ENCODE measurements at places on chromosomes 6 and 20.
A peak's percentile ranks its signal among the peaks of the same experiment; 100 is the strongest.

- no peak for DNase-seq
Observed at GRCh38 chr6:54031169-54031568, 80.1 kb upstream of the MLIP start.

DNA sequence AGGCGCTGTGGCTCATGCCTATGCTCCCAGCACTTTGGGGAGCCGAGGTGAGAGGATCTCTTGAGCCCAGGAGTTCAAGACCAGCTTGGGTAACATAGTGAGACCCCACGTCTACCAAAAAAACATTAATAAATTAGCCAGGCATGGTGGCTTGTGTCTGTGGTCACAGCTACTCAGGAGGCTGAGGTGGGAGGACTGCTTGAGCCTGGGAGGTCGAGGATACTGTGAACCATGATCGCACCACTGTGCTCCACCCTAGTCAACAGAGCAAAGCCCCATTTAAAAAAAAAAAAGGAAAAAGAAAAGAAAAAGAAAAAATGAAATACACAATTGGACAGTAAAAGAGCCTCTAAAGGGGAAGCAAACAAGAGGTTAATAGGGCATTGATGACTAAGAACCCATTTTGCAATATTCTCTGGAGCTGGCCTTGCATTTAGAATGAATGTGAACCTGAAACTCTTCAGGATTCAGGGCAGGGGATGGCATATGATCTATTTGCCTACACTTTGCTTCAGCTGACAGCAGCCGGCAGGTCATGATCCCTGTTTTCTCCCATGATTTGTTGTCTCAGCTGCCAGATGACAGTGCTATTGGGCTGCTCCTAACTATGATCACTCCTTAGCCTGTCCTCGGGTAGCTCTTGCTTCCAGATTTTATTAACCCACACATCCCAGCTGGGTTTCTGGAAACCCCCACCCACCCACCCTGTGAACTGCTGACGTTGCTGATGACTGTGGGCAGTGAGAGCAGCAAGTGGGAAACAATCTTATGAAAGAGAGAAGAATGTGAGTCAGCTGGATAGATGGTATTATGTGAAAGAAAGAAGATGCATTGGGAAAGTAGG, 83.8 kb upstream of the ELOVL5 start:
- DNase-seq, result no peak

DNA sequence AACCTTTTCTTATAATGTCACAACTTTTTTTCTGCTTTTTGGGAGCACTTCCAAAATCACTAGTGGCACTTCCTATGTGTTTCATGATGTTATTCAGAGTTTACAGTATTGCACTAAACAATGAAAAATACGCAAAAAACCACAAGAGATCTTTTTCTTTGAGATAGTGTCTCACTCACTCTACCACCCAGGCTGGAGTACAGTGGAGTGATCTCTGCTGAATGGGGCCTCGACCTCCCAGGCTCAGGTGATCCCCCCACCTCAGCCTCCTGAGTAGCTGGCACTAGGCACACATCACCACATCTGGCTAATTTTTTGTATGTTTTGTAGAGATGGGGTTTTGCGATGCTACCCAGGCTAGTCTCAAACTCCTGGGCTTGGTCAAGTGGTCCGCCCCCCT, 158.7 kb downstream of the COL21A1 start:
- DNase-seq, result no peak

- no peak for DNase-seq
Observed at GRCh38 chr20:13670160-13670559, 31.4 kb upstream of the TASP1 start.

DNA sequence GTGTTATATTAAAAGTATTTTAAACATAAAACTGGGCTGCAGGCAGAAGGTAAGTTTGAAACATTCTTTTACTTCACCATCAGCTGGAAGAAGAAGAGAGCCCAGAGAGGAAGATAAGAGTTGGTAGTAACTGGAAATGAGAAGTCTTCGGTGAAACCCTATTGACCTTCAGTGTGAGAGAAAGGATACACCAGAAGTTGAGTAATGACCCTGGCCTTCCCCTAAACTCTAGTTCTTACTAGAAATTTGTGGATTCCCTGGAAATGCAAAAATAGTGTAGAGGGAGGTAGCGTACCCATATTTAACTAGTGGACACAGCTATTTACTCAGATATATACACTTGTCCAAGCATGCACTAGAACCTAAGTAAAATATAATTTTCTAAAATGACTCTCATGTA, 8.0 kb upstream of the EPM2A start:
- DNase-seq, result no peak

DNA sequence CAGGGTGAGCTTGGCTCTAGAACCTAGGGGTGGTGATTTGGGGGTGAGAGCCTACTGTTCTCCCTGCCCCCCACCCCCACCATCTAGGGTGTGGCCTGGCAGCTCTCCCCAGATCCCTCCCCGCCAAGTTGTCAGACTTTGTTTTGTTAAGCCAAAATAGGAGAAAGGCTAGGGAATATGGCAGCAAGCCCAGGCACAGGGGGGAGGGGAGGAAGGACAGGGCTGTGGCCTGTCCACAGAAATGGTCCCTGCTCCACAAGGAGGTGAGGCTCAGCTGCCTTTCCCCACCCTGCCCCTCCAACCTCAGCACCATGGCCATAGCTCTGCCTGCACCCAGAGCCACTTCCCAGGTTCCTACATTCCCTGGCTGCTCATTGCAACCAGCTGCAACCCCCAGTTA, 17.2 kb downstream of the SCUBE3 start:
- no peak for DNase-seq

GRCh38 chr6:36924131-36924530, 30.4 kb upstream of the PI16 start:
- no peak for DNase-seq

- no peak for DNase-seq
Observed at GRCh38 chr6:162711376-162711775, 16.2 kb downstream of the PRKN start.

DNA sequence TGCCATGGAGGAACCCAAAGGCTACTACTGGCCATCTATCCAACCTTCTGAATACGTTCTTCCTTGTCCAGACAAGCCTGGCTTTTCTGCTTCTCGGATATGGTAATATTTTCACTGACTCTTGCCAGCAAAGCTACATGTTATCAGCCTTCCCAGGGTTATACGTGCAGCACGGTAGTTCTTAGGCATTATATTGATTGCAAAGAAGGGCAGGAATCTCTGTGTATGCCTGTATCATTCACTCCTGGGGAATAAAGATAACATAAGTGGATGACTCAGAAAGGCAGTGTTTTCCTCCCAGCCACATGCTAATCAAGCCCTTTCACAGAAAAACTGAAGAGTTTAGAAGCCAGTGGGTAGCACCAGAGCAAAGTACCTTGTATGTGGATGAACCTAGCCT, 98.7 kb downstream of the ADGRG6 start:
- DNase-seq, result no peak

GRCh38 chr6:89237158-89237557, 20.0 kb upstream of the GABRR1 start:
- DNase-seq, result no peak

GRCh38 chr6:165662041-165662748, 846 bp downstream of the PDE10A start:
- DNase-seq, result no peak

DNA sequence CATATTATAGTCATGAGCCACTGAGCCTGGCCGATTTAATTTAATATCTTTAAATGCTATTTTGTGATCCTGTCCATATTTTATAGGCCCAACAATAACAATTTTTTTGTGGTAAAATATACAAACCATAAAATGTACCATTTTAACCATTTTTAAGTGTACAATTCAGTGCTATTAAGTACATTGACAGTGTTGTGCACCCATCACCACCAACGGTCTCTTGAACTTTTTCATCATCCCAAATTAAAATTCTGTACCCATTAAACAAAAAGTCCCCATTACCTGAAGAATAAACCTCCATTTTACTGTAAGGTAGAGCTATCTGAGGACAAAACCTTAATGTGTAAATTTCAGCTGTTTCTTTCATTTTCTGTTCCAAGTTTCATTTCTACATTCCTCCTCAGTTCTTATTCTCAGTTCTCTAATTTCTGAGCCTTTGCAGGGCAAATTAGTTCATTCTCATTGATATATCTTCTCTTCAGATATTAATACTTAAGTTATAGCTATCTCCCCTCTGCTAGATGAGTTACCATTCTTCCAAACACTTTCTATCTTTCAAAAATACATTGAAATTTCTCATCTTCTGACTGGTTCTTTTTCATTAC, 10.3 kb downstream of the MTO1 start:
- no peak for DNase-seq

GRCh38 chr6:101399616-101400162, 6.2 kb downstream of the GRIK2 start:
- no peak for DNase-seq

DNA sequence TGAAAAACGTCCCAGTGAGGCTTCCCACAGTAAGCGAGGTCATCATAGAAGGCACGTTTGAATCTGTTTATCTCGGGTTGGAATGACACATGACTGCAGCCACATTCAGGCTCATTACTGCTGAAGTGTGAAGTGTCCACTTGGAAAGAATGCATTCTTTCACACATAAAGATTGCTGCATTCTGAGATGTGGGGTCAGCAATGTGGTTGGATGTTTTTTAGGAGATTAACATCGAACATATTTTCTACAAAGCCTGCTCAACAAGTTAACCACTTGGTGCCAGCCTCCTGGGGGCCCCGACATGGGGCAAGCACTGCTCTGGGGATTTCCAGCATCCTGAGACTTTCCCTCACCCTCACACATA, 79.9 kb downstream of the BMP6 start:
- no peak for DNase-seq

GRCh38 chr6:105136431-105137350, 43.1 kb downstream of the POPDC3 start:
- peak; percentile 38 for DNase-seq

GRCh38 chr6:9405369-9405768, 970.0 kb upstream of the SLC35B3 start:
- DNase-seq, result no peak

GRCh38 chr6:5995949-5996713, 10.6 kb downstream of the NRN1 start:
- DNase-seq, result no peak

- DNase-seq, result no peak
Observed at GRCh38 chr20:46353500-46354206, 45.4 kb upstream of the CDH22 start.

GRCh38 chr6:19465760-19466159, 371.4 kb upstream of the ID4 start:
- no peak for DNase-seq

DNA sequence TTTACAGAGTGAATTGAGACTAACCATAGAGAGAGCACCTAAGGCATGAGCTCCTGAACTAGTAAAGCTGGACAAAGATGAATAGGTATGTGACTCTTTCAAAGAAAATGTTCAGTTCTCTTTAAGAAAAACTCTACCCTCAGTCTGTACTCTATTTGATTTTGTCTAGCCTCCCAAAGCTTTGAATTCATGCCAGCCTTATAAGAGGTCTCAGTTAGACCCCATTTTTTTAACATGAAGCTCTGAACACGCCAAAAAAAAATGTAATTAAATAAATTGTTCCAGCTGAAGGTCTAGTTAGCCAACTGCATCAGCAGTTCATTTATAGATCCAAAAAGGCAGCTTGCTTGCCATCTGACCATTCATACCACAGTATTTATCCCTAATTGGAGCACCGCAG, 71.6 kb downstream of the COL9A1 start:
- DNase-seq, result no peak

DNA sequence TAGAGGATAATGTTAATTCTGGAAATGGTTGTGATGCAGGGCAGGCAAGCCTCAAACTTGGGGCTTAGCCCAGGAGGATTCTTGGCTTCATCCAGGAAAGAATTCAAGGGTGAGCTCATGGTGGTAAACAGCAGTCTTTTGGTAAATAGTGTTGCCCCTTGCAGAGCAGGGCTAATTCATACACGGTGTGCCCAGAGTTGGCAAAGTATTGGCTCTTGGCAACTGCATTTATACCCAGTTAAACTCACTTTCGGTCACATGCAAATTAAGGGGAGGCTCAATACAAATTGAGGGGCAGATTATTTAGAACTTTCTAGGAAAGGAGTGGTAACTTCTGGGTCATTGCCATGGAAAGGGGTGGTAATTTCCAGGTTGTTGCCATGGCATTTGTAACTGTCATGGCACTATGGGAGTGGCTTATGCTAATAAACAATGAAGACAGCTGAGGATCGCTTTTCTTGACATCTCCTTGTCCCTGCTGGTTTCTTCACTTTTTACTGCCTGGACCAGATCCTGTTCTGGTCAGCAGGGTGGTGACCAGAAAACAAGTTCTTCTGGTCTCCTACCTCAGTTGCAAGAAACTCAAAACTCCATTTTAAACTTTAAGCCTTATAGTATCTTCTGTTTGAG, 3.9 kb upstream of the OTOR start:
- DNase-seq, result no peak

DNA sequence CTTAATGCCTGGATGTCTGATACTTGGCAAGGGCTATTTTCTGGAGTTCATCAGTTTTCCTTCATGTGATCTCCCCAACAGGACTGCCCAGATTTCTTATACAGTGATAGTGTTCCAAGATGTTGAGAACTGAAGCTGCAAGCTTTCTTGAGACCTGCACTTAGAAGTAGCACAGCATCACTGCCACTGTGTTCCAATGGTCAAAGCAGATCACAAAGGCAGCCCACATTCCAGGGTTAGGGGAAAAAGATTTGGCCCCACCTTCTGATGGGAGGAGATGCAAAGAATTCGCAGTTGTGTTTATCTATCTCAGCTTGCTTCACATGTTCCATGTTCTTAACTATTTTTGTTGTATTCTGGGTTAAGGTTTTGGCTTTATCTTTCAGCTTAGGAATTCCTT, 78.2 kb downstream of the GPX5 start:
- no peak for DNase-seq

GRCh38 chr6:37218061-37218460, 39.5 kb upstream of the TBC1D22B start:
- DNase-seq, result no peak

- DNase-seq, result no peak
Observed at GRCh38 chr6:142984386-142984785, 39.4 kb upstream of the HIVEP2 start.

- no peak for DNase-seq
Observed at GRCh38 chr6:129369737-129370136, 340.2 kb downstream of the ARHGAP18 start.
